ENCODE measurements at places on chromosomes 16 and 17.

GRCh38 chr16:554640-555365, 5.4 kb upstream of the PRR35 start:
- H3K4me1 ChIP-seq: peaks cover 9% of the 10 kb centered on the region
- no peak overlapping the region for H3K27ac ChIP-seq
- peaks cover 28% of the 10 kb centered on the region for H3K27me3 ChIP-seq
- no peak for DNase-seq

- no peak overlapping the region for H3K27ac ChIP-seq
- no peaks in the 10 kb centered on the region for H3K4me1 ChIP-seq
- no peak for DNase-seq
- H3K36me3 ChIP-seq: no peaks in the 10 kb centered on the region
- H3K4me3 ChIP-seq: no peak overlapping the region
- H3K27me3 ChIP-seq: no peaks in the 10 kb centered on the region
Observed at GRCh38 chr17:73585583-73585982, 58.7 kb downstream of the SDK2 start.

DNA sequence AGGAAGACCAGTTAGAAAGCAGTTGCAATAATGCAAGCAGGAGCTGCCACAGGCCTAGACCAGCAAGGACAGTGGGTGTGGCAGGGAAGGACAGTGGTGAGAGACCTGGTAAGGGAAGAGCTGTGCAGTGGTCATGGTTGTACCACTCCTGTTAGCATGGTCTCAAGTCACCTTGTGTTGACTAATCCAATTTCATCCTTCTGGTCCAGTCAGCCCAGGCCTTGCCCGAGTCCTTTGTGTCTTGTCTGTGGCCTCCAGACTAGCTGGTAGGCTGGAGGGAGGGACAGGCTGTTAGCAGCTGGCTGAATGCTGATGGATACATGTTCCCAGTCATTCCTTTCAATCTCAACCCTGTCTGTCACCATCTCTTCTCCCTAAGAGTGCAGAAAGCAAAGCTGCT, 54.1 kb upstream of the BRD7 start:
- H3K27ac ChIP-seq: no peak overlapping the region
- no peak overlapping the region for H3K4me3 ChIP-seq
- H3K36me3 ChIP-seq: no peaks in the 10 kb centered on the region
- no peaks in the 10 kb centered on the region for H3K4me1 ChIP-seq

DNA sequence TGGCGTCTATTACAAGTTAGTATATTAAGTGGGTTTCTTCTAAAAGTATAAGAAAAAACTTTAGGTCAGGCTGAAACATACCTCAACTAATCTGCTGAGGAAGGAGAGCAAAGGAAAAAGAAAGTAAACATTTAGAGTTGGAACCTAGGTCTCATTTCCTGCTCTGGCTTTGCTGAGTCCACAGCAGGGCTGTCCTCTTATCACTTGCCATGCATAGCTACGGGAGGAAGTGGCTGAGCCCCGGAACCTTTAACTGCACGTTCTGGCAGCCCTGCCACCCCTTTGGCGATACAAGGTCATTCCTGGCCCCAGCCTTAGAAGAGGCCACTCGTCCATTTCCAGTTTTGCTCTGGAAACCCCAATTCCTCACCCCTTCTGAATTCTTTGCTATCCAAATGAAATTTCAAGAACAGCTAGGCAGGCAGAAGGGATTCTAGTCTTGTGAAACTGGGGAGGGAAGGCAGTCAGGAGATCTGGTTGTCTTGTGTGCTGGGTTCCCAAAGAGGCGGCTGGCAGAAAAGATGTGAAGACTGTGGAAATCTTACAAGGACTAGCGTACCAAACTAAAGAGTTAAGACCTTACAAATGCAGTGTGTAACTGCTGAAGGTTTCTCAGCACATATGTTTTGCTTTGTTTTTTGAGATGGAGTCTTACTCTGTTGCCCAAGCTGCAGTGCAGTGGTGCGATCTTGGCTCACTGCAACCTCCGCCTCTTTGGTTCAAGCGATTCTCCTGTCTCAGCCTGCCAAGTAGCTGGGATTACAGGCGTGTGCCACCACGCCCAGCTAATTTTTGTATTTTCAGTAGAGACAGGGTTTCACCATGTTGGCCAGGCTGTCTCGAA, 19.1 kb downstream of the WIPI1 start:
- H3K4me1 ChIP-seq: peaks cover 50% of the 10 kb centered on the region
- H3K27me3 ChIP-seq: no peaks in the 10 kb centered on the region
- DNase-seq: no peak
- H3K36me3 ChIP-seq: peaks cover 37% of the 10 kb centered on the region
- H3K4me3 ChIP-seq: no peak overlapping the region
- H3K27ac ChIP-seq: no peak overlapping the region

- no peak overlapping the region for H3K27ac ChIP-seq
- no peaks in the 10 kb centered on the region for H3K27me3 ChIP-seq
- no peaks in the 10 kb centered on the region for H3K36me3 ChIP-seq
- H3K4me1 ChIP-seq: peaks cover 7% of the 10 kb centered on the region
Observed at GRCh38 chr17:64254755-64255154, 8.3 kb downstream of the TEX2 start.

GRCh38 chr17:1639549-1640180, 5.9 kb downstream of the SCARF1 start:
- no peak overlapping the region for H3K27ac ChIP-seq
- H3K27me3 ChIP-seq: no peaks in the 10 kb centered on the region
- no peak for DNase-seq
- peaks cover 20% of the 10 kb centered on the region for H3K4me1 ChIP-seq

- H3K36me3 ChIP-seq: no peaks in the 10 kb centered on the region
- H3K4me1 ChIP-seq: peaks cover 43% of the 10 kb centered on the region
- no peak for DNase-seq
- H3K4me3 ChIP-seq: peak within 1 kb of the TSS; percentile 37
Observed at GRCh38 chr17:39607851-39608130, at the start of gene NEUROD2. TSS of gene NEUROD2 (minus strand) at chr17:39607920. CDS start at chr17:39606599, 1,321 bp downstream.

GRCh38 chr17:77718669-77718961, 239.9 kb upstream of the TNRC6C start:
- no peaks in the 10 kb centered on the region for H3K36me3 ChIP-seq
- no peak overlapping the region for H3K4me3 ChIP-seq
- H3K27me3 ChIP-seq: no peaks in the 10 kb centered on the region

- no peak for DNase-seq
- no peak overlapping the region for H3K4me3 ChIP-seq
- H3K27me3 ChIP-seq: no peaks in the 10 kb centered on the region
- no peaks in the 10 kb centered on the region for H3K4me1 ChIP-seq
Observed at GRCh38 chr17:30217054-30217453, 18.4 kb downstream of the SLC6A4 start.

GRCh38 chr17:40675905-40676304, 10.9 kb upstream of the KRT222 start:
- H3K4me1 ChIP-seq: no peaks in the 10 kb centered on the region
- no peaks in the 10 kb centered on the region for H3K27me3 ChIP-seq
- no peaks in the 10 kb centered on the region for H3K36me3 ChIP-seq
- no peak overlapping the region for H3K4me3 ChIP-seq

DNA sequence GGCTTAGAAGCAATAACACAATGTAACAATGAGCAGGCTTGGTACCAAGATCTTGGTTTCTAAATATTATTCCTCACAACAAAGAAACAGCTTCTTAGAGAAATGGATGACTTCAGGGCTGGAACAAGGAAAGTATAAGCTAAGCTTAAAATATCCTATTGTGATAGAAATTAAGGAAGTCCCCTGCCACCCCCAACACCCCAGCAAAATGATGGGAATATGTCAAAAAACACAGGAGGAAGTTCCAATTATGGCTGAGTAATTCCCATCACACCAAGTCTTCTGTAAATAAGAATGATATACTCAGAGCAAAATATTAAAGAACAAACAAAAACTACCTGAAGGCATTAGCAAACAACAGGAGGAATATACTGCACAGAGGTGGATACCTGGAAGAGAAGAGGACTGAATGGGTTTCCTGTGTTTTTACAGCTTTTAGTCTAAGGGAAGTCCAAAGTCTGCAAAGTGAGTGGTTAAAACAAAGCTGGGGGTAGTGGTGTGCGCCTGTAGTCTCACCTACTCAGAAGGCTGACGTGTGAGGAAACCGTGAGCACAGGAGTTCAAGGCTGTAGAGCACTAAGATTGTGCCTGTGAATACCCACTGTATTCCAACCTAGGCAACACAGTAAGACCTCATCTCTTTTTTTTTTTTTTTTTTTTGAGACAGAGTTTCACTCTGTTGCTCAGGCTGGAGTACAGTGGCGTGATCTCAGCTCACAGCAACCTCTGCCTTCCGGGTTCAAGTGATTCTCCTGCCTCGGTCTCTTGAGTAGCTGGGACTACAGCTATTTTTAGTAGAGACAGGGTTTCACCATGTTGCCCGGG, 17.1 kb upstream of the ATP6V0A1 start:
- no peak overlapping the region for H3K4me3 ChIP-seq
- no peaks in the 10 kb centered on the region for H3K27me3 ChIP-seq
- no peak for DNase-seq
- H3K4me1 ChIP-seq: peaks cover 4% of the 10 kb centered on the region

DNA sequence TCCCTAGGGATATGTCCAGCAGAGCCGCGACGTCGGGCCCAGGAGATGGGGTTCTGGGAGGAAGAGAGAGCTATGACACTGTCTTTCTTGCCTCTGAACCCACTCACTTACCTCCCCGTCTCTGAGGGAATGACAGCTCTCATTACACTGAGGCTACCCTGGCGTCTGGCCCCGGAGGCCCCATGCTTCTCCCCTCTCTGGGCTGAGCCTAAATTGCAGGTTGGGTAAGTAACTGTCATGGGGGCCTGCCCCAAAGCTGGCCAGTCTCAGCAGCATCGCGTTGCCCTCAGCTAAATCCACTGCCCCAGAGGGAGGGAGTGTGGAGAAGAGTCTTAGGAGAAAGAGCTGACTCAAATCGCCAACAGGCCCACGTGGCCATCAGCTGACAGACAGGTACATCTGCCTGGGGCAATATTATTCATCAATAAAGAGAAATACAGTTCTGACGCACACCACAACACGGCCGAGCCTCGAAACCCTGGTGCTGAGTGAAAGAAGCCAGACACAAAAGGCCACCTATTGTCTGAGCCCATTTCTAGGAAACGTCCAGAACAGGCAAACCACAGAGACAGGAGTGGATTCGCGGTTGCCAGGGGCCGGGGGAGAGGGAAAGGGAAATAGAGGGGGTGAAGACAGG, 156.4 kb downstream of the C16orf95 start:
- H3K27me3 ChIP-seq: peaks cover 47% of the 10 kb centered on the region
- H3K36me3 ChIP-seq: no peaks in the 10 kb centered on the region
- H3K27ac ChIP-seq: no peak overlapping the region
- H3K4me3 ChIP-seq: no peak overlapping the region

DNA sequence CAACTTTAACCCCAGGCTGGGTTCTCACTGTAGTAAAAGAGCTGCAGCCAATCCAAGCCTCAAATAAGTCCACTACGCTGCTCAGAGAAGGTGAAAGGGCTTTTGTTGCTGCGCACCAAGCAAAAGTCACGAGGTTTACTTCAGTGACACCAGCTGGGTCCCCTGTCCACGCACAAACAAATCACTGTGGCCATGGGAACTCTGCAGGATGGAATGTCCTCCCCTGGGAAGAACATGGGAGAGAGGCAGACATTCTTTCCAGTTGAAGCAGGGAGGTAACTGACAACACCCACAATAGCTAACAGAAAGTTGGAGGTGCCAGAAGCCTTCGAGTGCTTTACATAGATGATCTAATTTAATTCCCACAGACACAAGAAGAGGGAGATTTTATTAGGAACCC, 181.9 kb downstream of the PMP22 start:
- H3K27me3 ChIP-seq: peaks cover 63% of the 10 kb centered on the region
- DNase-seq: peak; percentile 64
- H3K4me1 ChIP-seq: no peaks in the 10 kb centered on the region
- H3K4me3 ChIP-seq: no peak overlapping the region
- H3K27ac ChIP-seq: no peak overlapping the region
- H3K36me3 ChIP-seq: no peaks in the 10 kb centered on the region

DNA sequence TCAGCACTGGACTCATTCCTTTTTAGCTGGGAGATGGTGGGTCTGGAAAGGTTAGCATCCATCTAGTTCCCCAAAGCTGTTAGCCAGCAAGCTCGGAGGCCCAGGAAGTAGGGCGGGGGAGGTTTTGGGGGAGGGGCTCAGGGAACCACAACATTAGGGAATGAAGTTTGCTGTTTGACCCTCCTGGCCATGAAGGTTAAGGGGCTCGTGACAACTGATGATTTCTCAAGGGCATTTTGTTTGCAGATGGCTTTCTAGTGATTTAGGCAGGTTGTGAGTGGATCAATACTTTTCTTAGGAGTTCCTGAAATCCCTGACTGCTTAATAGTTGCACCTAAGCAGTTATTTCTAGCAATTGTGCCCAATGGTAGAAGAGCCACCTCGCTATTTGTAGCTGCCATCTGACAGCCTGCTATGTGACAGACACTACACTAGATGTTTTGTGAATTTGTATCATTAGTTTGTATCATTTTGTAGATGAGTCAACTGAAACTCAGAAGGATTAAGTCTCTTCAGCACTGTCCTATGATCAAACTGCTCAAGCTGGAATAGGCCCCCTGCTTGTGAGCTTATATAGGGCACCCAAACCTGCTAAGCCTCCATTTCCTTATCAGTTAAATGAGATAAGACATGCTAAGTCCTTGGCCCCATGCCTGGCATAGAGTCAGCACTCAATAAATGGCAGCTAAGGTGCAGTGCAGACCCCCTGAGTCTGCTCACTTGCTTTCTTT, 146.4 kb downstream of the IRX3 start:
- no peak overlapping the region for H3K4me3 ChIP-seq
- H3K27me3 ChIP-seq: no peaks in the 10 kb centered on the region
- no peaks in the 10 kb centered on the region for H3K36me3 ChIP-seq
- no peak for DNase-seq

- H3K4me1 ChIP-seq: peaks cover 2% of the 10 kb centered on the region
- no peaks in the 10 kb centered on the region for H3K36me3 ChIP-seq
- H3K27me3 ChIP-seq: no peaks in the 10 kb centered on the region
- DNase-seq: no peak
- H3K4me3 ChIP-seq: no peak overlapping the region
Observed at GRCh38 chr16:83878838-83879237, 20.1 kb upstream of the MLYCD start.

DNA sequence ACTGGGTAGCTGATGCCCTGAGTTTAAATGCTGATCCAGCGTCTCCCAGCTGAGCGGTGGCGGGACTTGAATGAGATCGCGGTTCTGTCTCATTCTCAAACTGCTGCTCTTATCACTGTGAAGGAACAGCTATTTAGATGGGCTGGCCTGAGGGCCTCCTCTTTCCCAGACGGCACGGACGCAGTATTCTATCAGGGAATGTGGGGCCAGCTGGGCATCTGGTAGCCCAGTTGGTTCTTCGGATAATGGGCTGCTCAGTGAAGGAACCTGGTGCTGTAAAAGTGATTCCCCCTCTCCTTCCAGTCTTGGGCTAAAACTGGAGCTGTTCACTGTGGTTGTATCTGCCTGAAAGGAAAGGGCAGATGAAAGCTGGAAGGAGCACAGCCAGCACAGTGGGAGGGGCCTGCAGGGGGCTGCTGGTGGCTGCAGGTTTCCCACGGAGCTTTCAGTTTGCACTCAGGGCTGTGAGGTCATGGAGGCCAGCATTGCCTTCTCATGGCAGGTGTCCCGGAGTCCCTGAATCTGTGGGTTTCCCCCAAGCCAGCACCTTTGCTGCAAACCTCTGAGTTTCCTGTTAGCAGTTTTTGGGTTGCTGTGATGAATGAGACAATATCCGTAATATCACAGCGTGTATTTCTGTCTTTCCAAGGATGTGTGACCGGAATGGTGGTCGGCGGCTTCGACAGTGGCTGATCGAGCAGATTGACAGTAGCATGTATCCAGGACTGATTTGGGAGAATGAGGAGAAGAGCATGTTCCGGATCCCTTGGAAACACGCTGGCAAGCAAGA, 3.6 kb downstream of the IRF8 start:
- no peak for DNase-seq
- H3K4me3 ChIP-seq: peak overlapping the region; percentile 22
- H3K36me3 ChIP-seq: no peaks in the 10 kb centered on the region
- H3K27ac ChIP-seq: no peak overlapping the region
- H3K27me3 ChIP-seq: no peaks in the 10 kb centered on the region
- H3K4me1 ChIP-seq: peaks cover 15% of the 10 kb centered on the region
